ENCODE measurements at places on chromosomes 6 and 20.

GRCh38 chr6:36820700-36821580 is 18.3 kb downstream of the CPNE5 start:
- DNase-seq: no peak

GRCh38 chr6:25248123-25248522 is 31.1 kb upstream of the CARMIL1 start:
- no peak for DNase-seq

- DNase-seq: no peak
These were observed 718.8 kb upstream of the FLRT3 start for GRCh38 chr20:15056246-15056645.

DNA sequence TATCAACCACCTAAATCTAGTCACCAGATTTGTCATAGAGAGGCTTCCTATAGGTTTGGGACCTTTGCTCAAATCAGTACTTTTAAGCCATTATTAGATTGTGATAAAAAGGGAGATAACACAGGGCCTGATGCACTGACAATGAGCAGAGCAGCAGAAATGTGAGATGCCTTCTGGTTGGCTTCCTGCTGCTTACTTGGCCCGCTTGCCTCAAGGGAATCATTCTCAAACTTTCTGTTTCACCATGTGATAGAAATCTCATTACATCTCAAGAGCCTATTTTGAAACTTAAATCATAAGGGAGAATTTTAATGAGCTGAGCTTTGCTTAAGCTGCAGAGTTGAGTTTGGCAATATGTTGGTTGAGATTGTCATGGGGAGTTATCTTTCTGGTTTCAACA is 606.0 kb downstream of the DHX35 start:
- DNase-seq: no peak

DNA sequence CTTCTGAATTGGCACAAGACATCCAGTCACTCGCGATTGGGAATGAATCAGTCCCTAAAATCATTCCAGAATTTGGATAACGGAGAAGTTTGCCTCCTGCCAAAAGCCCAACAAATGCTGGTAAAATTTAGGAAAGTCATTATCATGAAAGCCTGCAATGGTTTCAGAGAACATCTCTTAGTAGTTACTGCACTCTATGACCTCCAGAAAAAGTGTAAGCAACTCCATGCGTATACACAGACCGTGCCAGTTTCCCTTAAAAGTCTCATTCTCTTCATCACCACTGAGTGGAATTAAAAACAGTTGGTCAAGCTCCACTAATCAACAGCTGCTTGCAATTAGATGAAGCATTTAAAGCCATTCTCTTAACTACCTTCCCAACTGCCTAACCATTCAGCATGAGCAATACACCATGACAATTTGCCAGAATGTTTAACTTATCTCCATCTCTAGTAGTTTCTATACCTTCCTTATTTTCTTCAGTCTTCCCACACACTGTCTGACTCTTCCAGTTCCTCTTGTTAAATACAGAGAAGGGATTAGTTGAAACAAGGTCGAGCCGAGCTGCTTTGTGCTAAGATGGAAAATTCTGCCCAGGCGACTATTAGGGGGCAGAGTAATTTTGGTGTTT is 183.6 kb upstream of the PRDM1 start:
- DNase-seq: no peak

GRCh38 chr6:77566235-77566634 is 86.6 kb upstream of the MEI4 start:
- DNase-seq: no peak

GRCh38 chr6:11203306-11204004 is 29.0 kb downstream of the NEDD9 start:
- no peak for DNase-seq

- no peak for DNase-seq
These were observed 127.5 kb downstream of the EYA4 start for GRCh38 chr6:133368664-133369063.

- DNase-seq: no peak
These were observed 402.5 kb downstream of the PLCB1 start for GRCh38 chr20:8534368-8535160.

DNA sequence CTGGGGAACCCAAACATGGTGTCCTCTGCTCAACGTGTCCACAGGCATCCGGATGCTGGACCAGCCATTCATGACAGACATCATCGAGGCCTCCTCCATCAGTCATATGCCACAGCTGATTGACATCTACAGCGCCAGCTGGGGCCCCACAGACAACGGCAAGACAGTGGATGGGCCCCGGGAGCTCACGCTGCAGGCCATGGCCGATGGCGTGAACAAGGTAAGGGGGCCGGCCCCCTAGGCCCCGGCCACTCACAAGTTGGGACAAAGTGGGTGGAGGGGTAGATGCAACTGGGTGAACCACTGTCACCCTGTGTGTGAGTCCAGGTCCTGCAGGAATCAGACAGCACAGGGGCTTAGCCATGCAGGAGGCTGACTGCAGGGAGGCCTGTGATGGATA is 94.5 kb downstream of the BFSP1 start:
- no peak for DNase-seq

DNA sequence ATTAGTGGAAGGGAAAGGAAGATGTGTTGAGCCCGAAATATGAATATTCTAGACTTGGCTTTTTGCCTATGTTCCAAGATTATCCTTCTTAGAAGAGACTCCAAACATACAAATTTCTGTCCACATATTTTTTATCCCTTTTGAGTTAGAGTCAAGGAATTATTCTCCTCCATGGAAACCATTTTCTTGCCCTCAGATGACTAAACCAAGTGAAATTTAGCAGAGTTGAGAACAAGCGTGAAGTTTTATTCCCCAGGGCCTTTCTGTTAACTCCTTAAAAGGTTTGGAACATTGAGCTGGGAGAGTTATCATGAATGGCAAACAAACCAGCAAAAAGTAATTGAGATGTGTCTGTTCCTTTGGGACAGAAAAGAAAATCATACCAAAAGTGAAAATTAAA is 286.1 kb upstream of the PLCB4 start:
- no peak for DNase-seq

DNA sequence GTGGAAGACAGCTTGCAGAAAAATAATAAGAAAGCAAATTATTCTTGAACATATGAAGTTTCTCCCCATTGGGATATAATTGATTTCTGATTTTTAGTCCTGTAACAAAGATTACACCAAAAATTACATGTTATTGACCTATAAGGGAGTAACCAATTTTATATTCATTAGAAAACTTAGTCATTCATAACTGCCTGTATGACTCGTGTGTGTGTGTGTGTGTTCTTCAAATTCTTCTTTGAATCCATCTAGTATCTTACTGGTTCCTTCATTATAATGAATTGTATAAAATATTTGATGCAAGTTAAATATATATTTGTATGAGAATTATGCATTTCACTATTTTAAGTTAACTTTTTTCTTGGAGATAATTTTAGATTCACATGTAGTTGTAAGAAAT is 310.4 kb downstream of the HAO1 start:
- DNase-seq: no peak

GRCh38 chr6:100176311-100176950 is 182.4 kb upstream of the MCHR2 start:
- DNase-seq: no peak

- DNase-seq: no peak
These were observed 96.3 kb upstream of the ZBTB24 start for GRCh38 chr6:109579361-109579760.

GRCh38 chr20:48631114-48632016 is 196.4 kb downstream of the PREX1 start:
- DNase-seq: peak; percentile 52

DNA sequence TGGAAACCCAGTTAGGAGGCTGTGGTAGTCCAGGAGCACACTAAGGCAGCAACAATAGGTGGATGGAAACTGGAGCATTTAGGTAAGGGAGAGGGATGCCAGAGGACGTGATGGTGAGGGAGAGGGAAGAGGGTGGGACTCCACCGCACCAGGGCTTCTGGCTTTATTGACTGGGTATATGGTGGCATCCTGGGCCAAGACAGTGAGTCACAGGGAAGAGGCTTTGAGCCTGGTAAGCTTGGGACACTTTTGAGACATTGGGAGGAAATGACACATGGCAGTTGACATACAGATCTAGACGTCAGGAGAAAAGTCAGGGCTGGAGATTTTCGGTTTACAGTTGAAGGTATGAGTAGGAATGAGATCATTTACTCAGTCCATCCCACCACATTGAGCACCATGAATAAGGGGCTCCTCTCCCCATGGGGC is 14.9 kb downstream of the NT5E start:
- DNase-seq: no peak

DNA sequence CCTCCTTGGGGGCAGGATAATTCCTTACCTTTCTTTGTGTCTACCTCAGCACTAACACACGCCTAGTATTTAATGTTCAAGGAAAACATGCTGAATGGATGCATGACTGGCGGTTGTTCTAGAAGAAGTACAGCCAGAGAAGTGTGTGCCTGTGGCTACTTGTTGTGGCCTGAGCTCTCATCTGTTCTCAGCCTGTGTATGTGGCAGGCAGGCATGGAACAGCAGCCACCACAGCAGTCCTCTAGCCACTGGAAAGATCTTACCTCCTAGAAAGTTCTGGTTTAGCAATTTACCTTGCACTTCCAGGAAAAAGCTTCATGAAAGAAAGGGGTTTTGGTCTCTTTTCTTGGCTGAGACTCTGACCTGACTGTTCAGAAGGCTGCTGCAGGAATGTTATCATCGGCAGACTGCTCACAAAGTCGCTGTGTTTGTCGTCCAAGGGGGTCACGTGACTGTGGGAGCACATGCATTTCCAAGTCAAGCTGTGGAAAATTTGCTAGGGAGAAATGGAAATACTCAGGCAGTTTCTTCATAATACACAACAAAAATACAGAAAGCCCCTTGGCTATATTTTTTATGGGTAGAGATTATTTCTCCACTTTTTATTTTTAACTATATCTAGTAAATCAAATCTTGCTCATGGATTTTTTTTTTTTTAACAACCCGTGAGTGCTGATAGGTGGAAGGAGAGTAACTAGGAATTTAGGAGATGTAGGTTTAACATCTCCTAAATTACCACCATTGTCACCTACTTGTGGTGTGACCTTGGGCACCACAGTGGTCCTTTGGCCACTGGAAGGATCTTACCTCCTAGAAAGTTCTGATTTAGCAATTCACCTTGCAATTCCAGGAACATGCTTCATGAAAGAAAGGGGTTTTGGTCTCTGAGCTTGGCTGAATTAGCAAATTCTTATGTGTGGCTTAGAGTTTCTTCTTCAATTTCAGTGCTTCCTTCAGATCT is 110.8 kb upstream of the GPR6 start:
- peak; percentile 20 for DNase-seq

DNA sequence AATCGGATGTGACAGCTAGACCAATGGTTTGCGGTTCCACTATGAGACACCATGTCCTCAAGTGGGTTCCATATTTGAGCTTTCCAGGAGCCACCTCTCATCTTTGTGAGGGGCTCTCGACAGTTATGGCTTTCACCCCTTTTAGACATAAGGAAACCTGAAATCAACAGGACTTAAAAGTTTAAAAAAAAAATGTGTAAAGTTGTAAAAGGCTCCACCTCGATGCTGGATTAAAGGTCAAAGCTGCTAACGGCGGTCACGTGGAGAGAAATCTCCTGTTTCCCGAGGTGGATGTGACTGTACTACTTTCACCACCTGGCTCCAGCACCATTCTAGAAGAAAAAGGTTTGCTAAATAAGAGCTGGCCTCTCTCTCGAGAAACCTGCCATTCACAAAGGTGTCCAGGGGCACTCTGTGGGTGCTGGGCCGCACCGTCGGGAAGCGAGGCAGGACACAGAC is 542 bp downstream of the ATP5F1E start:
- DNase-seq: no peak

GRCh38 chr6:140825731-140826130 is 1307.0 kb upstream of the GJE1 start:
- no peak for DNase-seq

DNA sequence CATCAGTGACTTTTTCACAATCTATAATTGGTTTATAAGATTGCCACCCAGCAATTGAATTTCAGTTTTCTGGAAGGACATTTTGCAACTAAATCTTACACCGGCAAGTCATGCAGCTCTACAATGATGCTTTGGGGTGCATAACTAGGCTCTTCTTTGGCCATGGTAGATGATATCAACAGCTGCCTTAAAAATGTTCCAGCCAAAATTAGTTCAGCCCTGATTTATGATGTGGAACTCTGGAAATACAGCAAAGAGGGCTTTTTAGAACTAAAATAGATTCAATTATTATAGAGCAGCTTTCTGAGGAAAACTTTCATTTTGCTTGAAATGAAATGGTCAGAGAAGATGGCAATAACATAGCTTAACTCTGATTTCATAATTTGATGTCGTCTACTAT is 18.4 kb upstream of the MCM9 start:
- DNase-seq: no peak

- no peak for DNase-seq
These were observed 312.1 kb downstream of the HTR1B start for GRCh38 chr6:77151241-77151640.

DNA sequence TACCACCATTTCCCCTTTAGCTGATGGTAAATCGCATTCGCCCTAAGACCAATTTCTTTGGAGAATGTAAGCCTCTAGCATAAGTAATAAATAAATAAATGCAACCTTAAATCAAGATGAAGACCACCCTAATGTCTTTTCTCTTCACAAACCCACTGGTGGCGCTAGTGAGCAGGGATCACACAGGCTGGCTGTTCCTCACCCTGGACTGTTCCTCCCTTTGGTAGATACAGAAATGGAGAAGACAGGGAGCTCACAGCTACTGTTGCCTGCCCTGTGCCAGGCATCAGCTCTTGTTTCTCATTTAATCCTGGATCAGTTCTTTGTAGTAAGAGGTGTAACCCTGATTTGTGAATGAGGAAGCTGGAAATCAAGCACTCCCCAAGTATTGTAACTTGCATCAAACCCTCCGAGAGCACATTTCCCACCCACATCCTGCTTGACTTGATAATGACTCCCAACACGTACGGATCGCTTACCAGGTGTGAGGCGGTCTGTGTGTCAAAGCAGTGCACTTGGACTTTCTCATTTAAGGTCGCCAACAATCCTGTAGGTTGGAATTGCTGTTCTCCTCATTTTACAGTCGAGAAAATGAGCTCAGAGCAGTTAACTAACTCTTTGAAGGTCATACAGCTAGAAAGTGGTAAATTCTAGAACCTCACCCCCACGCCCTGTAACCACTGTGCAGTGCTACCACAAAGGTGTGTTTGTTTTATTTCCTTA is 236.1 kb downstream of the TSHZ2 start:
- DNase-seq: no peak

- no peak for DNase-seq
These were observed 597.9 kb downstream of the RNF144B start for GRCh38 chr6:18985061-18985460.

DNA sequence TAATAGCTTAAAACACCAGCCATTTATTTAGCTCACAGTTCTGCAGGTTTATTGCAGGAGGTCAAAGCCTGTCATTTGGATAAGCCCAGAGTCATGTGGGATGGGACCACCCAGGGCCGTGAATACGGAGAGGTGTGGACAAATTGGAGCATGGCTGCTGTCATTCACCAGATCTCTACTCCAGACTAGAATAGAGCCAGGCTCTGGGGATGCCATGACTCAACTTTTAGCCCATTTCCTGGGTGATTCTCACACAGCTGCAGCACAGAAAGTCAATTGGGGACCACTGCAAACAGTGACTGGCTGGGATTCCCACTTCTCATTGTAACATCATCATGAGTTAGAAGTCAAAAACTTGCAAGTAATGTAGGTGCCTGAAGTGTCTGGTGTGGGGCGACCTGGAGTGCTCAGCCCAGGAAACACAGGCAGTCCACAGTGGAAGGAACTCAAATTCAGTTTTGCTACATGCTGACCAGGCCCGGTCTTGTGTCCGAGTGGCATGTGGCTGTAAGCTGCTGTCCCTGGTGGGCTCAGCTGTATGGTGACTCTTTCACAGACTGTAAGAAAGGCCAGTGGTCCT is 174.3 kb downstream of the SCP2D1 start:
- no peak for DNase-seq

- no peak for DNase-seq
These were observed 15.4 kb upstream of the MAPK13 start for GRCh38 chr6:36114798-36115408.

GRCh38 chr6:72650081-72650745 is 28.3 kb downstream of the KCNQ5 start:
- DNase-seq: no peak

Data from frontal cortex (tissue), 4 donors.